Kasumi-1 (cell line): ENCODE measurements at places on chromosomes 2 and 18.

DNA sequence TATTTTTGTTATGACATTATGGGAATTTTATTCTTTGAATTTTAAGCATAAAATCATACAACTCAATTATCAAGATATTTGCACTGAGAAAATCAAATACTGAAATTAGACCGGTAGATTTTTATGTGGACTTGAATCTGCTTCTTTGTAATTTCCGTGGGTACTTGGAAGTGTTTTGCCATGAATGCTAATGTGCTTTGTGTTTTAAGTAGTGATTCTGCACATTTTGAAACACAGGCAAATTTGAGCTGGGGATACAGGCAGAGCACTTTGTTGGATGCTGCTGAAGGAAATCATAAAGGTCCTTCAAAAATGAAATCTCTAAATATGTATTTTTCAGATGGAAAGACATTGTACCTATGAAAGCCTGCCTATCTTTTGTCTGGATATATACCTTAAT, 446.3 kb upstream of the POU3F3 start:
- DNase-seq: no peak

- DNase-seq: no peak
Observed at GRCh38 chr18:76412818-76413565, 82.0 kb downstream of the ZNF516 start.

DNA sequence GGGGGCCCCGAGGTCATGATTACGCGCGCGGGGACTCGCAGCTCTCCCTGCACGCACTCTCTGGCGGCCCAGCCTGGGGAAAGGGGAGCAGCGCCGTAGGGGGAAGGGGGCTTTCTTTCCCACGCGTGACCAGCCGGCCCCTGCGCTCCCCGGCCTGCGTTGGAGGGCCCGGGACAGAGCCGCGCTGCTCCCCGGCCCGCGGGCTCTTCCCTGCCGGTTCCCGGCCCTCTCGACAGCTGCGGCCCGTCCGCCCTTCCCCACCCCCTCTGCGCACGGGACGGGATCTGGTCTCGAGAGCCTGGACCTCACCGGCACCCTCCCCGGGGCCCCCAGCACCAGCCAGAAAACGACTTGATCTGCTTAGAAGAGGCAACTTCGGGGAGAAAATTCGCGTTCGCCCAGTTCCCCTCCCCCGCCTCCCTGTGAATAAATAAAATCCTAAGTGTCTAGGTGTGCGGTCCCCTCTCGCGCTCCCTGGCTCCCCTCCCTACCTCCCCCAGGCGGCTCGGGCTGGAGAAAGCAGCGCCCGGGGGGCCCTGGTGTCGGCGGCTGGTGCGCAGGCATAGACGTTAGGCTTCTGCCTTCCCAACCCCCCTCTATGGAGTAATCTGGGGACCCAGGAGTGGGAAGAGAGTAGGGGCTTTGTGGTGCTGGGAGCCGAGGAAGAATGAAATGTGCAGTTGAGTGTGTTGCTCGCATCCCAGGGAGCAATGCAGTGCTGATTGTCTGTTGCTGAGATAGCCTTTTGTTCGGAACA, 803 bp upstream of the FIGN start:
- no peak for DNase-seq

- no peak for DNase-seq
Observed at GRCh38 chr2:172655091-172655837, 80.4 kb upstream of the RAPGEF4 start.

DNA sequence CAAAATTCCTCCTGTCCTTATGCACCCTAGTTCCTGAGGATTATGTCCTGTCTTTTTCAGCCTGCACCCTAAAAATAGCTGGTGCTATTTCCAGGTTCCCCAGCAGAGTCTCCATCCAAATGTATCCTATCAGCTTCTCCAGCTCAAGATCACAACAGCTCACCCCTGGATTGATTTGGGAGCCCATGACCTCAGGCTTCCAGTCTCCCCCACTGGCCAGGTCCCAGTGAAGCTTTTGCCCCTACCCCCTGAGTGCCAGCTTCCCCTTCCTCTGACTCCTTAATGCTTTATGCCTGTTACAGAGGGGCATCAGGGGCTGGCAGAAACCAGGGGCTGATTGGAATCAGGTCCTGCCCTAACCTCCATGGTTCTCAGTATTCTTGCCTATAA, 76.9 kb upstream of the DAPL1 start:
- no peak for DNase-seq

- no peak for DNase-seq
Observed at GRCh38 chr2:38533180-38533579, 69.5 kb downstream of the HNRNPLL start.

DNA sequence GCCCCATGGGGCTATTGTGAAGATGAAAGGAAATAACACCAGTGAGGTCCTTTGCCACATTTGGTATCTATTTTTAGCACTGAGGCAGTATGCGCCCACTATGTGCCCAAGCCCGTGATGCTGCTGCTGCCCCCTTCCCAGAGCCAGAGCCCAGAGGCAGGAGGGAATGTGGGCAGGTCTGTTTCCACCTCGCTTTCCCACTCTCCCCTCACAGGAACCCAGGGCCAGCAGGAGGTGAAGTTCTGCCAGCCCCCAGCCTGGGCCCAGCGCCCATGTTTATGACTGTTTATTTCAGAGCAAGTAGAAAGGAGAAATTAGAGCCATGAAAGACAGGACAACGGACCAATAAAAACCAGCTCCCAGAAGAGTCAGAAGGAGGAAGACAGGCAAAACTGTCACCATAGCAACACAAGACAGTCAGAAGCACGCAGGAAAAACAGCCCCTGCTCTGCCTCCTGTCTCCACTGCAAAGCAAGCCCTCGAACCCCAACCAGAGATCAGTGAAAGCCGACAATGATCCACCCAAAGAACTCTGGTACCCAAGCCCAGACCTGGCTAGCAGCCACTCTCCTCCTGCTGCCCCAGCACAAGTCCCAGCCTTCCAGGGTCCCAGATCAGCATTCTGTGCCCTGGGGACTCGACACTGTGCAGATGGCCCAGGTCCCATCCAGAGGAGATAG, 1.4 kb downstream of the CYRIA start:
- peak; percentile 21 for DNase-seq

DNA sequence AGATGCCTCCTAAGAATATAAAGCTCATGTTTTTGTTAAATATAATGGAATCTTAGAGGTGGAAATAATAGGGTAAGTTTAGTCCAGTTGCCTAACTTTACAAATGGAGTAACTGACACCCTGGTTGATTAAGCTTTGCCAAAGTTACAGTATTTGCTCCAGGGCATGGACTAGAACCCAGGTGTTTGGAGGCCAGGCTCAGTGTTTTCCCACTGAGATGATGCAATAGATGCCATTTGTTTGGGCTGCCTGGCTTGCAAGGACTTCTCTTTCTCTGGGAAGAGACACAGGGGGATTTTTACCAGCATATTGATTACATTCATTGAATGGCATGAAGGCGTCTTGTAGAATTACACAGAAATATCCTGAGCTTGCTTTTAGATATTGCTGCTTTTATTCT, 397.8 kb downstream of the SLC4A3 start:
- DNase-seq: no peak

- no peak for DNase-seq
Observed at GRCh38 chr18:61743775-61744531, 148.9 kb downstream of the RNF152 start.

DNA sequence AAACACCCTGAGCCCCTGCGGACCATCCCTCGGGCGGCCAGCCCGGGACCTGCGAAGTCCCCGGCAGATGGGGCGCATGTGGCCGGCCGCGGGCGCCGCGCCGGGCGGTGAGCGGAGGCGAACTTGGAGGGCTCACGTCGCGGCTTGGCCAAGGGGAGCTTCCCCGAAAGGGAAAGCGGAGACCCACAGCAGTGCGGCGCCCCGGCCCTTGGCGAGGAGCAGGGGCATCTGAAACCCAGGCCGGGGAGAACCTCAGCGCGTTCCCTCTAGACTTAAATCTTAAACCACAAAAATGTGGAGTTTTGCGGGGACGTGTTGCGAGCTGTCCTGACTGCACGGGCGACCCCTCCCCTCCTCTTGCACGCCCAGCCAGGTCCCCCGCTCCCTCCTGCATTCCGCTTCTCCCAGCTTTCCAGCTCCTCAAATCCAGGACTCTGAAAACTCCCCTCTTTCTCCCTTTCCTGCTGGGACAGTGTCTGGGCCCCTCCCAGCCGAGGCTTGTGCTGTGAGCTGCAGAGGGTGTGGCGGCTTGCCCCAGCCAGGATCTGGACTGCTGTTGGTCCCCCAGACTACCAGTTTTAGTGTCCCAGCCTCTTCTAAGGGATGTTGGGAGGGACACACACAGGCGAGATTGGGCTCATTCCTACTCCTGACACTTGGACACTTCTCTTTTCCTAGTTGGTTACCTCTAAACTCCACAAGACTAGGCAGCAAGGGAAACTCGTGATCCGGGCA, 1.3 kb downstream of the FMNL2 start:
- peak; percentile 52 for DNase-seq

DNA sequence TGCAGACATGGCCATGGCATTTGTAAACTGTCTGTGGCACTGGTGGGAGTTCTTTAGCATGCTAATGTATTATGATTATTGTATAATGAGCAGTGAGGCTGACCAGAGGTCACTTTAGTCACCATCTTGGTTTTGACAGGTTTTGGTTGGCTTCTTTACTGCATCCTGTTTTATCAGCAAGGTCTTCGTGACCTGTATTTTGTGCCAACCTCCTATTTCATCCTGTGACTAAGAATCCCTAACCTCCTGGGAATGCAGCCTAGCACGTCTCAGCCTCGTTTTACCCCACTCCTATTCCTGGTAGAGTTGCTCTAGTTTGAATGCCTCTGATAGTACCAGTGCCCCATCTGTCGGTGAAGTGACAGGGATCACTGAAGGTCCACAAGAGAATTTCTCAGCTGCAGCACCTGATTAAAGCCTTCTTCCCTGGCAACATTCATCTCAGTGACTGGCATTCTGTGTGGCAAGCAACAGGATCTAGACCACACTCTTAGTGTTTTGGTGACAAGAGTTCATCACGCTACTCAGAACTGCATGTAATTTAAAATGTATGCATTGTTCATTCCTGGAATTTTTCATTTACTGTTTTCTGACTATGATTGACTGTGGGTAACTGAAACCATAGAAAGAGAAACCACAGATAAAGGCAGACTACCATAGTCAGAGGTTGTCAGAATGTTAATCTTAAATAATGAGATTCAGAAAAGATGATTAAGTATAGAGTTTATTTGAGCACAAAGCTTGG, 43.0 kb upstream of the GPR39 start:
- no peak for DNase-seq

GRCh38 chr2:217258170-217258569, 398.3 kb upstream of the TNP1 start:
- DNase-seq: no peak

- no peak for DNase-seq
Observed at GRCh38 chr2:221374234-221374633, 197.9 kb downstream of the EPHA4 start.

DNA sequence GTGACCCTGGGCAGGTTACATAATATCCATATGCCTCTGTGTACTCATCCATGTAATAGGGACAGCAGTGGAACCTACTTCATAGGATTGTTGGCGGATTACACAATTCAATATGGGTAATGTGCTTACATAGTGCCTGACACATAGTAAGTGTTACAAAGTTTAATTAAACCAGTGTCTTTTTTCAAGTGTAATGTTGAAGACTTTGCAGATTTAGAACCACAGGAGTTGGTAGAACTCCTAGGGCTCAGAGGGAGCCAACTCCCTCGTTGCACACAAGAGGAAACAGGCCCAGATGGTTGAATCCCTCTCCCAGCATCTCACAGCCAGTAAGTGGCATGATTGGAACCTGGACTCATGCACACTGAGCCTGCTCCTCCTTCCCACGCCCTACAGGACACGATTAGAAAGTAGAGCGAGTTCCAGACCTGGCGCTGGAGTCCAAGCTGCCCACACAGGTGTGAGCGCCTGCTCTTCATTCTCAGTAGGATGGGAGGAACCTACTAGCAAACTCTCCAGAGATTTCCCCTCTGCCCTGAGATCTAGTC, 97.8 kb downstream of the VSNL1 start:
- DNase-seq: no peak

GRCh38 chr2:26697425-26697824, 4.9 kb downstream of the KCNK3 start:
- no peak for DNase-seq

DNA sequence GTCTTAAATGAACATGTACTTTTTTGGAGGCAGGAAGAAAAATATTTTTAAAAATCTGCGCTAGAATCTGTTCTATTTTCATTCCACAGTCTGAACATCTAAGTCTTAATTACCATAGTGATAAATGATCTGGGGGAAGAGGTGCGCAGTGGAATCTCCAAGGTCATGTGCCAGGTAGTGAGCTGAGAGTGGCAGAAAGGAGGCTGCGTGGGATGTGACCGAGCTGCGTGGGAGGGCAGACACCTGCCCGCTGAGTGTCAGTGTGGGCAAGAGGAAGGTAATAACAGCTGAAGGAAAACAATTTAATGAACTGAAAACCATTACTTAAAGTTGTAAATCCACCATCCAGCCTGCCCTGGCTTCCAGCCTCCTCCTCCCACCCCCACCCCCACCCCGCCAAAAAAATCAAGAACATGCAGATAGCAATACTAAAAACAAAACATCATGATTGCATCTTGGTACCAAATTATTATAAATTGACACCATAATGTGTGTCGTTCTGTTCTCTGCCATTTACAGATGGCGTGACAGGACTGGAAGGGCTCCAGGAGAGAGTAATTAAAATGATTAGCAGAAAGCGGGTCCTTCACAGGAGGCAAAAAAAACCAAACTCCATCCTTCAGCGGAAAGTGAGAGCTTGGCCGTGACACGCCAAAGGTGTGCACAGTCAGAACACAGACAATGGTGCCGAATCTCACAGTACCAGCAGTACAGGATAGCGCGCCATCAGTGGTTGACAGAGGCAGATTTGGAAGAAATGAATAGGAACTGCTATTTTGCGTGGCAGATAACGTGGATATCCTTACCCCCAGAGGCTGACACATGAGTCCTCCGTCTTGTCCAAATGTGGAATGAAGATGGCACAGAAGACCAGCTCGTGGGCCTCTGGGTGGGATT, 11.4 kb upstream of the DTNB start:
- DNase-seq: no peak

DNA sequence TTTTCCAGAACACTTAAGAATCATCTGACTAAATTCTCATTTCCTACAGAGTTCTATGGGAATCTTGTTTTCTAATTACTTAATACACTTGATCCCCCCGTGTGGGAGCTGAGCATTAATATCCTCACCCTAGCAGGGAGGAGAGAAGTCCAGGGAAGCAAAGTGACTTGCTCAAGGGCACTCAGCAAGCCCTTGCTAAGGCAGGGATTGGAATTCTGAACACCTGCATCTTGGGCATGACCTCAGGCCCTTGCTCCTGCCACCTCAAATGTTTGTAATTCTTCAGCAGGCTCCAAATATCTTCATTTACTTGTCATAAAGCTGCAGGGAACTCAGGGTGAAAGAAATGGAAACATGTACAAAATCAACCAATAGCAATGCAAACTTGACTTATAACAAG, 162.4 kb downstream of the GPD2 start:
- no peak for DNase-seq
